Mesenteric fat pad (tissue), 1 donor: ENCODE measurements at places on chromosomes 12 and 14. TPM values are rescaled to one million over a fixed set of nuclear protein-coding genes. Genes with fewer than 3 reads are reported as not detected.

SPX gene
- 0.45 TPM for total RNA-seq

EXD2 gene
- 27.5 TPM for total RNA-seq

- no peak for DNase-seq
Observed at GRCh38 chr14:33464254-33464962, 486.5 kb downstream of the EGLN3 start.

DNA sequence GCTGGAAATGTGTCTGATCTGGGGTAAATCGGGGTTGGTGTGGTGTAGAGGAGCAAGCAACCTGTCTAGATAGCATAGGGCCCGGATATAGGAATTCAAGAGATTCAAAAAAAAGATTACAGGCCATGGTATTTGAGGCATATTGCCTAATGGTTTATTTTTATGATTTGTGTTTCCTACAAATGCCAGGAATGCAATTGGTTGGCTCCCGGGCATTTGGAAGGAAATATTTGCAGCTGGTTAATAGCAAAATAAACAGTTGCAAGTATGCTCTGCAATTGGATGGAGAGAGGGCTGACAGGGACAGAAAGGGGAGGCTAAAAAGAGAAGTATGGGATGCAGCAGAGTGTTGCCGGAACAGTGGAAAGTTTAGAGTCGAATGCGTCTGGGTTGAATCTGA lies 315.6 kb upstream of the ATP2B1 start:
- DNase-seq: no peak

- no peak for DNase-seq
Observed at GRCh38 chr14:57071639-57072038, 197.1 kb downstream of the EXOC5 start.

DNA sequence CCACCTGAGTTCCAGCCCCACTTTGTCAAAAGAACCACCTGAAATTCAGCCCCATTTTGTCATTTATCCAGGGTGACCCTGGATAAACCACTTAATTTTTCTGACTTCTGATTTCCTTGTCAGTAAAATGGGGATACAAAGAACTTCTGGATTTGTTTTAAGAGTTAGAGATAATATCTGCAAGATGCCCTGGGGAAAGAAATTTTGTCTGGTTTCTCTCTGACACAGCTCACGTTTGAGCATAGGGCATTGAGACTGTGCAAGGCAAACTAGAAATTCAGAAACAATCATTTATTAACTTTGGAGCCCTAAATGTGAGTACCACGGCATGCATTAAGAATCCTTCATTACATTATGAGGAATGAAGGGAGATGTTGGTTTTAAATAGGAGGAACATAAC lies 37.2 kb downstream of the TMTC2 start:
- DNase-seq: no peak

DNA sequence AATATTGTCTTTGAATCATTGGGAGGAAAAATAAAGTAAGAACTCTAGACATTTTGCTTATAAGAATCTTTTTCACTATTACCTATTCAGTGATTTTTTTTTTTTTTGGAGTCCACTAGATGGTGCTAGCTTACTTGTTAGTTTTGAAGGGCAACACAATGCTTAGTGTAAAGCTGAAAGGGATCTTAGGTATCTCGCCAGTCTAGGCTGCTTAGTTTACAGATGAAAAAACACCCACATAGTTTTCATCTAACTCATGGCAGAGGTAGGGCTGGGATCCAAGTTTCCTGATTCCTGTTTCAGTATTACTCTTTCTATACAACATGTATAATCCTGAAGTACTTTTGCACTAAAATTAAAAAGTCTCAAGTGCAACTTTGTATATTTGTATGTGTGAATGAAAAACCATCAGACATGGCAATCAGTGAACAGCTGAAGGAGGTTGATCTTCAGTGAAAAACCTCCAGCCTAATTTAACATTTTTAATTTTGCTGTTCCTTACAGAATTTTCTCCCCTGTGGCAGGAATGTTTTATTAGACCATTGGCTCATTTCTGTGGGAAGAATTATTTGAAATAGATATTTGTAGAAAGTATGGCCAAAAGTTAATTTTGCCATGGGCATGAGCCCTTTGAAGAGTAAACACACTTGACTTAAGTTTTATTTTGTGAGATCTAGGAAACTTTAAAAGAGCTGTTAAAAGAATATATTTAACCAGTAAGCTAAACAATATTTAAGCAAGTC lies 40.7 kb downstream of the LRRIQ1 start:
- no peak for DNase-seq

DNA sequence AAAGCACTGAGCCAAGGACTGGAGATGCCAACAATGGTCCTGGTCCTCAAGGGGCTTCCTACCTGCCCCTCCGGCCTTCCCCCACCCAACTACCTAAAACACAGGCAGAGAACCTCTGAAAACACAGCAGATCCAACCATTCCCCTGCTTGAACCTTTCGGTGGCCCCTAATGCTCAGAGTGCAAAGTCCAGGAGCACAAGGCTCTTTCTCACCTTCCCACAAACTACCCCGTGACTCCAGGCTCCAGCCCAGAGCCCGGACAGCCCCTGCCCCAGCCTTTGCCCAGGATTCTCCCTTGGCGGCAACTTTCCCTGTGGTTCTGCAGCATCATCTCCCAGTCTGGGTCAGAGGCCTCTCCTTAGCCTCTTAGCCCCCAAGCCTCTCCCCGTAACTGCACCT lies 1.6 kb upstream of the CD9 start:
- DNase-seq: no peak

GRCh38 chr12:53007343-53007742 lies 1.1 kb downstream of the EIF4B start:
- no peak for DNase-seq

DNA sequence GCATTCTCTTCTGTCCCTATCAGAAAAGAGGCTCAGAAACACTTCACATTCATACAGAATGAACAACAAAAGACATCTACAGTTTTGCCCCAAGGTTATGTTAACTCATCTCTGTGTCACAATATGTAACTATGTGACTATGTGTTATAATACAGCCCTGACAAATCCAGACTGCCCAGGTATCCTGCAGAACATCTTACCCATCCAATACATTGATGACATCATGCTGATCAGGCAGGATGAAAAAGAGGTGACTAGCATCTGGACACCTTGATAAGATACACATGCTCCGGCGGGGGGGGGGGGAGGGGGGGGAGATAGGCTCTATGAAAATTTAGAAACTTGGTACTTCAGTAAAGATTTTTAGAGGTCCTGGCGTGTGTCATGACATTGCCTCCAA lies 8.3 kb upstream of the GNS start:
- no peak for DNase-seq

DNA sequence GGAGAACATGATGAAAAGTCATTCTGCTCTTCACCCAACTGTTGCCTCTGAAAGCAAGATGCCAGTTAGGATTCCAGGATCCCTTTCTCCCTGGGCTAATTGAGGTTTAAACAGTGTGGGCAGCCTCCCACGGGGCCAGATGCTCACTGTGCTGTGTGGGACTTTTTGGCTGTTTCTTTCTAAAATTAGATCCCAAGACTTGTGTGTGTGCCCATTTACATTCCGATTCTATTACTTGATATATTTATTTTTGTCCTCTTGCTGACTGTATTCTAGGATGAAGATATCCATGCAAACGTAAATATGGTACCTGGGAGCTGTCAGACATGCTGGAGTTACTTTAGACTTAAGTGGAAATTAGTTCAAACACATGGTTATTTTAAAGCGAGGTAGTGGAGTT lies 6.2 kb downstream of the IFT43 start:
- no peak for DNase-seq
